ENCODE measurements at places on chromosomes 6 and 20.

DNA sequence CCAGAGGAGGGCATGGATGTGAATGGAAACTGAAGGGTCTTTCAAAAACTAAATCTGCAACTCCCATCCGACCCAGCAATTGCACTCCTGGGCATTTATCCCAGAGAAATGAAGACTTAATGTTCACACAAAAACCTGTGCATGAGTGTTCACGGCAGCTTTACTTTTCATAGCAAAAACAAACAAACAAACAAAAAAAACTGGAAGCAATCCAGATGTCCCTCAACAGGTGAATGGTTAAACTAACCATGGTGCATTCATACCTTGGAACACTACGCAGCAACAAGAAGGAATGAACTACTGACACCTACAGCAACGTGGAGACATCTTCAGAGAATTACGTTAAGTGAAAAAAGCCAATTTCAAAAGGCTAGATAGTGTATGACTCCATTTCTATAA, 32.2 kb downstream of the PMEPA1 start:
- no peak for DNase-seq

- DNase-seq, result no peak
Measured at GRCh38 chr20:52918311-52918710, 53.8 kb upstream of the TSHZ2 start.

GRCh38 chr6:122264557-122264956, 134.9 kb upstream of the HSF2 start:
- DNase-seq, result no peak

DNA sequence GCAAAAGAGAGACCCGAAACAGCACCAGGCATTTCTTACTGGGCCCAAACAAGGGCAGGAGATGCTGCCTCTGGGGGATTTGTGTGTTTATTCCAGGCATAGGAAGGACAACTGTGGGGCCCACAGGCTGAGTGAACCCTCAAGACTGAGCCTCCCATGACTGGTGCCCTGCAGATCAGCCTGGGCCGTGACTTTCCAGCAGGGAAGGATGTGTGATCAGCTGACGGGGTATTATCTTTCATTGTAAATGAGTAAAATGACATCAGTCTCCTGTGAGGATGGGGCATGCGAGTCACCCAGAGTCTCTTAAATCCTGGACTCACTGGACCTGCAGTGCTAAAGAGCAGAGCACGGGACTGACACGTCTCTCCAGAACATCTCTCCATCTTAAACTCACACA, 3.9 kb upstream of the TEAD3 start:
- DNase-seq, result no peak

- DNase-seq, result no peak
Measured at GRCh38 chr20:774016-774659, 5.8 kb upstream of the SLC52A3 start.

- DNase-seq, result no peak
Measured at GRCh38 chr20:11714886-11715285, 202.8 kb upstream of the BTBD3 start.

- DNase-seq, result no peak
Measured at GRCh38 chr20:23152308-23152892, 66.3 kb upstream of the CD93 start.

GRCh38 chr20:63545814-63546213, 1.7 kb downstream of the SRMS start:
- no peak for DNase-seq

DNA sequence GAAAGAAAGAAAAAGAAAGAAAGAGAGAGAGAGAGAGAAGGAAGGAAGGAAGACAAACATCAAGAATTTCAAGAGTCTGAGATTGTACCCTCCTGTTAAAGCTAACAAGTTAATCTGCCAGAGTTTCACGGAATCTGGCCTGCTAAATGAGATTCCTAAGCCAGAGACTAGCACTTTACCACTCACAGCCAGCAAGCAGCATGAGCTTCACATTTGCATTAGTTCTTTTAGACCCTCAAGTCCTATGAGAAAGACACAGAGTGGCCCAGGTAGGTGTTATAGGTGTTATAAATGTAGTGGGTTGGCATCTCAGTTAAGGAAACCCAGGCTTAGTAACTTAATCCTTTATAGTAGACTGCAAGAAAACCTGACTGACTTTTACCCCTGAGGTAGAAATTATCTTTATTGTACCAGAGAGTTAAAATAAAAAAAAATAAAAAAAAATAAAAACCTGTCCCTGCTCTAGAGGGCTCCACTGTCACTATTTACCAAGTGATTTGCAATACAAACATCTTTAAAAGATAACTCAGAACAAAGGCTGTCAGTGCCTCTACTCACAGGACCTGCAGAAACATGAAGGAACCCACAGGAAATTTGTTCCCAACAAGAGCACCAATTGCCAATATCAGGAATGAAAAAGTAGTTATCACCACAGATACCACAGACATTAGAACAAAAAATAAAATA, 9.7 kb upstream of the IBTK start:
- no peak for DNase-seq

DNA sequence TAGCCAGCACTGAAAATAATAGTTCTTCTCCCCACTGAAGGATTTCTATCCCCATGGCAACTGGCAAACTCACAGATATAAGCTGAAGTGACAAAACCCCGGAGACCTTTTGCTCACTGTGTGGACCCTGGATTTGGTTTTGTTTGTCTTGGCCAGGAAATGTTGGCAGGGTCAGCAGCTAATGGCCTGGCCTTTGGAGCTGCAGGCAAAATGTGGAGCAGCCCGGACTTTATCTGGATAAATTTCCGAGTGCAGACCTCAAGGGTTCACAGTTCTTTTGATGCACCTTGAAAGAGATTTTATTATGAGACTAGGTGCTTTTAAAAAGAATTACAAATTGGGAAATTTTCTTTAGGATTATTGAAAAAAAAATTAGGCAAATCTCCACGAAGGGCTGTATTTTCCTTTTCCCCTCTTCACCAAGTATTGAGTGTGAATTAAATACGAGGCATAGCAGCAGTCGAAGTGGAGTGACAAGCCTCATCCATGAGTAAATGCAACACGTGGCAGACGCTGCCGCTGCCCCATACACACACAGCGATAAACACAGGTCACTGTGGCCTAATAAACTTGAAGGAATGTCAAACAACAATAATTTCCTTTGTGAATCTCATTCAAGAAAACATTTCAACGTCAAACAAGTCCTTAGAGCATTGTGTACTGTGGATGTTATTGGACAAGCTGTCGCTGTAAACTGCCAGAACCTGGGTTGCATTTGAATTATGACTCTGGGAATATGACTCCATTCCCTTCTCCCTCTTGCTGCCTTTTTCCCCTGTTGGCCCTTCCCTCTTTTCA, 35.1 kb upstream of the CCN6 start:
- no peak for DNase-seq

- no peak for DNase-seq
Measured at GRCh38 chr6:78867020-78867369, 356 bp upstream of the IRAK1BP1 start.

DNA sequence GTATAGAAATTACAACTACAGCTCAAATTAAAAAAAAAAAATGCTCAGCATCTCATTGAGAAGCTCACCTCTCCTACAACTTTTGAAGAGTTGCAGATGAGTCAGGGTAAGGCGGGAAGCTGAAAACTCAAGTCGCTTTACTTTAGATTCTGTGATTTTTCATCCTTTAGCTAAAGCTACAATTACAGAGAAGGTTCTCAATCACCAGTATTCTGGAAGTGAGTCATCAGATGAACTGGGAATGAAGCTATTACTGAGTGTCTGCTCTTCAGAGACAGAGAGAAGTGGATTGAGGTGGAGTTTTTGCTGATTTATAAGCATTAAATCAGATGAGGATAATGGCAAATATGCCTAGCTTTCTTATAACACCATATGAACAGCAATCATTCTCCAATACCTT, 91.9 kb downstream of the TFAP2A start:
- DNase-seq, result no peak

- no peak for DNase-seq
Measured at GRCh38 chr20:1851396-1851795, 43.8 kb upstream of the SIRPA start.

- DNase-seq, result no peak
Measured at GRCh38 chr6:158661156-158661685, 11.4 kb downstream of the SYTL3 start.

GRCh38 chr6:6635869-6636268, 47.3 kb downstream of the LY86 start:
- DNase-seq, result no peak

- no peak for DNase-seq
Measured at GRCh38 chr6:164185471-164185871, 771.0 kb downstream of the QKI start.

DNA sequence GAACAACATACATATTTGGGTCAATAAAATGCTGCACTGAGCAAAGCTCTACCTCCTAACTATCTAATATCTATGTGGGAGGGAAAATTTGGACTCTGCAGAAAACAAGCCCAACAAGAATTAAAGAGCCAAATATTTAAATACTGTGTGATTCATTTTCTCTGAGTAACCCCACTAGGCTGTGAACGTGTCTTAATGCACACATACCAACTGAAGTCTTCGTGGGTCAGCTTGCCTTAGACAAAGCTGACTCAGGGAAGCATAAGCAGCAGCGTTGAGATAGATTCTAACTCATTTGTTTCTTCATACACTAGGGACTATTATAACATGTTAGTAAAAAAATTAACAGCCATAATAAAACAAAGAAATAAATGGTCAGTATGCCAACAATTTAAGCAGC, 114.3 kb downstream of the GJA1 start:
- no peak for DNase-seq

GRCh38 chr6:160439751-160440150, 91.6 kb downstream of the SLC22A3 start:
- no peak for DNase-seq

- peak; percentile 43 for DNase-seq
Measured at GRCh38 chr20:31675828-31676608, 38.3 kb downstream of the COX4I2 start.

DNA sequence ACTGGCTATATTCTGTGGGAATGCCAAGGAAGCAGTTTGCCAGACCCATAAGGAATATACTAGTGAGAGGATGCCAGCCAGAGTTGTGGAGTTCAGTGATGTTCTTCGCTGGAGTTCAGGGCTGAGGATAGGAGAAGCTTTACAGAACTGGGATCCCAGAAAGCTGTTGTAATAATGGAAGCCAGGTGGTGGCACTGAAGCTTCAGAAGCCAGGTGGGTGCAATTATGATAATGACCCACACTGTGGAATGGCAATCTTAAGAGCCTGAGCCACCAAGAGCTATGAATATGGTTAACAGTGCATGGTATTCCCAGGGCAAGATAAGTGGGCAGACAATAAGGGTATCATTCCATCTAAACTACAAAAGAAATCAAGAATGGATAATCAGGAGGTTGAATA, 25.1 kb upstream of the ENPP1 start:
- DNase-seq, result no peak

DNA sequence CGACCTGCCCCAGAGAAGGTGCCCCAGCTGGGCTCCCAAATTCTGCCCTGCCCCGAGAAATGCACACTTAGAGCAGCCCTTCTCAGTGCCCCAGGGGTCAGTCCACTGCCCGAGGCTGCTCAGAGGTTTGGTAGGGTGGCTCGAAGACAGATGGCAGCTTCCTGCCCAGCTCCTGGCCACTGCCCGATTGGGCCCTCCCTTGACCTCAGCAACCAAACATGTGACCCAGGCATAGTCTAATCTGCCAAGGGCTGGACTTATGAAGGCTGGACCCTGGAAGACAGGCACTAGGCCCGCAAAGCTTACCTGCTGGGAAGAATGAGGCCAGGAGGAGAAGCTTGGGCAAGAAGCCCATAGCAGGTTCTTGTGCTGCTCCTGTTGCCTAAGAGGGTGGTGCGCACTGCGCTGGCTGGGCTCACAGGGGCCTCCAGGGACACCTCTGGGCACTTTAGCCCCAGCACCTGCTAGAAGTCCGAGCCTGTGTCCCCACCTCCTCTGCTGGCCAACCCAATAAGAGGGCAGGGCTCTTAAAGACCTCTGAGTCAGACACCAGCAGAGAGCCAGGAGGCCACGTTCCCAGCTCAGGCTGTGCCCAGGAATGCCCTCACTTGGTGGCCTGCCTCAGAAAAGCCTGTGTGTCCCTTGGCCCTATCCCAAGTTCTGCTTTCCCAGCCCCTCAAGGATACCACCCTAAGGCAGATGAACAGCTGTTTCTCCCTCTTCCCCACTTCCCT, 5.5 kb downstream of the SIGLEC1 start:
- no peak for DNase-seq

DNA sequence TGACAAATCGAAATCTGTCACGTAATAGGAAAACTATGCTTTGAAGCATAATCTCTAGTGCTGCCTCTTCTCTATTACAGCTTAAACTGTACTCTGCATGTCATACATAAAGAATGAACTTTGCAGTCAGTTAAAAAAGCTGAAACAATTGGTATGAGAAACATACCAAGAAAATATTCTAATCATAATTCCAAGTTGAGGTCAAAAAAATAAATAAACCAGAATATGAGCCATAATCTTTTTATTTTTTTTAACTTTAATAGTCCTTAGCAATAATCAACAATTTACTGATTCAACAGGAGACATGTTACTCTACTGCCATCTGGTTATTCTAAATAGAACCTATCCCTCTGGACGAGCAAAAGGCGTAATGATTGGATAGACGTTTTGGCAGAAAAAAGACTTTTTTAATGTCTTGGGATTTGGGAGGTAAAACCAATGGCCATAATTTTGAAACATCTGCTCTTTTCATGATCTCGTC, 224.4 kb upstream of the FLRT3 start:
- DNase-seq, result no peak

GRCh38 chr20:63027221-63027921, 20.6 kb upstream of the BHLHE23 start:
- no peak for DNase-seq

DNA sequence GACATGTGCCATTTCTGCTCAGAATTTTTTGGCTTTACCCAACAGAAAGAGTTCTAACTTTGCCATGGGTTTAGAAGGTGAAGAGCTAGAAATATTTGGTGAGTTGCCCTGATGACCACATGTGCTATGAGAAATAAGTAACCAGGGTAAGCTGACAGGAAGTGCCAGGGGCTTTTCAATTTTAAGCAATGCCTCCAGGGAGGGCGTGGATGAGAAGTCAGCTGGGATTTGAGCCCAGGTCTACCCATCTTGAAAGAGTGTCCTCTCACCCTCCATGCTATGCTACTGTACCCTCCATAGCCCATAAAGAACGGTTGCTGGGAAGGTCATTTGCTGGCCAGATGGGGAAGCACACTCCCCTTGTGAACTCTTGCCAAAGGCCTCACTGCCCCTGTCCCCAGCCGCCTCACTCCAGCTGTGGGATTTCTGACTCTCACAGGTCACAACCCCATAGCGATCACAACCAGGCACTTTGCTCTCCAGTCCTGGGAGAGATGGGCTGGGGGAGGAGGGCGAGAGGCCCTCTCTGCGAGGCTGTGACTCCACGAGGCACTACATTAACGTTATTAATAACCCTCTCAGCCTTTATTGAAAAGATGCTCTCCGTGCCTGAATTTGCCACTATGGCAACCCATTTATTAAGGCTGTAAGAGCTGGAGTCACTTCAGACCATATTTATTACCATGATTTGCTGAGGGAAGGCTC, 291.1 kb downstream of the DHX35 start:
- no peak for DNase-seq

- DNase-seq, result no peak
Measured at GRCh38 chr20:59954718-59955117, 3.5 kb upstream of the CDH26 start.

DNA sequence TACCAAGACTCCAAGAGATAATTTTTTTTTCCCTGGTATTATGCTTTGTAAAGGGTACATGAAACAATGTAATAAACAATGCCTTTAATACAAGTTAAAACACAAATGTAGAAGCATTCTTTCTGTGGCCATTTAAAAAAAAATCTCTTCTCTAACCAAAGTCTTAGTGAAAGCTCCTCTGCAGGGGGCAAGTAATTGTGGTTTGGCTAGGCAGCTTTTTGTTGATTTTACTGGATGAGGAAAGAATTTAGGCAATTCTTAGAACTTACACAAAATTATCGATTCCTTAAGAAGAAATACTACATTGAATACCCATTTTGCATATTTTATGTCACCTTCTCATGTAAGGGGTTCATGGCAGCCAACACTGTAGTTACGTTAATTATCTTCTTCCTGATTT, 12.4 kb downstream of the TFB1M start:
- DNase-seq, result no peak
